Thoracic aorta (tissue), 2 donors: ENCODE measurements at places on chromosomes 12 and 14.

DNA sequence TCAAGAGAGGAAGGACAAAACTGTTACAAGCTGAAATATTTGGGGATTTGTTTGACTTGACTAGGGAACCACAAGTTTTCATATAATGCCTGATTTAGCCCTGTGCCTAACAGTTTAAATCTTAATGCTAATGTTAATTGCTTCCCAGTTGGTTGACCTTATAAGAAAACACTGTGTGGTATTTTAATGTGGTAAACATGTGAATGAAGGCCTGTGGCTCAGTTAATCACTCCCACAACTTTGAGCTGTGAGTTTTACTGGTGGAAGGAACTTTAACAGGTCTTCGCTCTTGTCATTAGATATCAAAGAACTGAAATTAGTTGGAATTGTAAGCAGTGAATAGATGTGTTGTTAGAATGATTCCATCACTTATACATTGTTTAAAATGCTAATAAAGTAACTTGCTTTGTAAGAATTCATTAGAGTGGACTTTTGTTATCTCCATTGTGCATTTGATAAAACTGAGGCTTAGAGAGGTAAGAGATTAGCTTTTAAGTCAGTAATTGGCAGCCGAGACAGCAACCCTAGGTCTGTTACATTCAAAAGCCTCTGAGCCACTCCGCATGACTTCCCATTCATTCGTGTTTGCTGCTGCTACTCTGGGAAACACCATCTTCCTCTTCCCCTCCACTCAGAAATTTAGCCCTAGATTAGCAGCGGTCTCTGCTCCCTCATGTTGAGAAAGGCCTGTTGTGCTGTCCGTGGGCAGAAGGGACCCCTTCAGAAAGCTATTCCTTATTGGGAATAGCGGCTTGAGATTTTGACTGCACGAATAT lies 1.0 kb upstream of the TBK1 start:
- H3K36me3 ChIP-seq = peaks cover 4% of the 10 kb centered on the region
- H3K27me3 ChIP-seq = no peaks in the 10 kb centered on the region
- peak overlapping the region; percentile 96 for H3K4me3 ChIP-seq
- peak overlapping the region; percentile 96 for H3K27ac ChIP-seq

- H3K36me3 ChIP-seq = peaks cover 45% of the 10 kb centered on the region
- DNase-seq = no peak
- no peaks in the 10 kb centered on the region for H3K27me3 ChIP-seq
- peaks cover 2% of the 10 kb centered on the region for H3K4me1 ChIP-seq
- no peak overlapping the region for H3K27ac ChIP-seq
Measured at GRCh38 chr14:55377236-55377635, 34.4 kb downstream of the ATG14 start.

DNA sequence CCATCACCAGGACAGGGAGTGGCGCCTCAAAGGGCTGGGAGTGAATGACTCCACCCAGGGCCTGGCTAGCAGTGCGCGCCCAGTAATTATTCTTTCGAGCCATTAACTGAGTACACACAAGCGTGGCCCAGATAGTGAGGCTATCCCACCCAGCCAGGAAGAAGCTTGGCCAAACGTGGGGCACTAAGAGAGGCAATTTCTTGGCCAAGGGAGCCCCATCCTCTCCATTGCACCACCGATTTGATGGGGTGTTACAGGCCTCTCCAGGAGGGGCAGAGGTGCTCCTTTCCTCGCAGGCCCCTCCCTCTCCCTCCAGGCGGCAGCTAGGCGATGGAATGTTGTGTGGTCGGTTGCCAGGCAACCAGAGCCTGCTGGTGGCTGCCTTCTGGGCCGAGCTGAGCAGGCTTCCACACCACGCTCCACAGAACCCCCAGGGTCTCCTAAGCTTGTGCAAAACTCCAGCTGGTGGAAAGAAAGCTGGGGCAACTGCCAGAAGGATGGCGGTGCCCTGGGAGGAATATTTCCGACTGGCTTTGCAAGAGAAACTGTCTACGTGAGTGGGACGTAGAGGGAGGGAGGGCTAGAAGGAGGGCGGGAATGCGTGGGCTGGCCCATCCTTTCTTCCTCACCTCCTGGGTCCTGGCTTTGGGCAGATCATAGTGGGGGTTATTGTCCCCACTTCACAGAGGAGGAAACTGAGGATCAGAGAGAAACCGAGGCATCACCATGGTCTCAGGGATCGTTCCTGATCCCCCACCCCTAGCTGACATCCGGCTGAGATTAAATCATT lies at the start of gene CFAP73:
Gene CFAP73 (plus strand): TSS at position 364 of the 790 bp plus-strand sequence. CDS start 134 bp downstream, at position 498.
- no peaks in the 10 kb centered on the region for H3K27me3 ChIP-seq
- H3K36me3 ChIP-seq = no peaks in the 10 kb centered on the region
- H3K4me3 ChIP-seq = no peak within 1 kb of the TSS
- H3K27ac ChIP-seq = no peak within 1 kb of the TSS
- H3K4me1 ChIP-seq = peaks cover 9% of the 10 kb centered on the region
- no peak for DNase-seq

DNA sequence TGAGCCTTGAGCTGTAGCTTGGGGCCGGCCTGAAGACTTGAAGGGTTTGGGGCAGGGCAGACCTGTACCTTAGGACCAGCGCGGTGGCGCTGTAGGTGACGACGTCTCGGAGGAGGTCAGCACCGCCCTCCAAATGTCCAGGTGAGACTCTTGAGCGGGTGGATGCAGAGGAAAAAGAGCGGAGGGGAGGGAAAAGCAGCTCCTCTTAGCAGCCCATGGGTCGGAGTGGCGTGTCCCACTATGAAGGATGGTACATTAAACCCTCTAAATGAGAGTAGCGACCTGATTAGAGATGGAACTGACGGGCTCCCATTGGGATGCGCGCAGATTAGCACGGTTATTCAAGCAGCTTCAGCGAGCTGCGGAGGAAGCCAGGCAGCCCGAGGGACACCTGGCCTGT lies 77.0 kb upstream of the MAP1LC3B2 start:
- no peaks in the 10 kb centered on the region for H3K27me3 ChIP-seq
- no peak overlapping the region for H3K4me3 ChIP-seq
- H3K4me1 ChIP-seq = no peaks in the 10 kb centered on the region
- no peak overlapping the region for H3K27ac ChIP-seq
- no peak for DNase-seq
- H3K36me3 ChIP-seq = no peaks in the 10 kb centered on the region

- H3K4me3 ChIP-seq = peak overlapping the region; percentile 74
- DNase-seq = no peak
- H3K27me3 ChIP-seq = no peaks in the 10 kb centered on the region
- no peaks in the 10 kb centered on the region for H3K36me3 ChIP-seq
- H3K27ac ChIP-seq = peak overlapping the region; percentile 86
Measured at GRCh38 chr12:460261-461230, 807 bp downstream of the B4GALNT3 start.

GRCh38 chr14:67683842-67684241 lies 9.4 kb upstream of the VTI1B start:
- H3K4me1 ChIP-seq = no peaks in the 10 kb centered on the region
- no peaks in the 10 kb centered on the region for H3K27me3 ChIP-seq
- H3K36me3 ChIP-seq = peaks cover 9% of the 10 kb centered on the region
- no peak overlapping the region for H3K4me3 ChIP-seq
- no peak overlapping the region for H3K27ac ChIP-seq
